ENCODE measurements at places on chromosomes 16 and 17. TPM values are rescaled to one million over a fixed set of nuclear protein-coding genes. Genes with fewer than 3 reads are reported as not detected.

Gene GAST
- not detected for total RNA-seq

Gene MYH8
- total RNA-seq, result not detected

Gene SLC7A6OS
- total RNA-seq, result 13.6 TPM

Gene SCGB1C2
- total RNA-seq, result not detected

Gene TBC1D3K
- total RNA-seq, result not detected

Gene SYCE1L
- total RNA-seq, result 0.66 TPM

Gene TEPSIN
- 15.9 TPM for total RNA-seq

Gene SEPTIN12
- not detected for total RNA-seq

DNA sequence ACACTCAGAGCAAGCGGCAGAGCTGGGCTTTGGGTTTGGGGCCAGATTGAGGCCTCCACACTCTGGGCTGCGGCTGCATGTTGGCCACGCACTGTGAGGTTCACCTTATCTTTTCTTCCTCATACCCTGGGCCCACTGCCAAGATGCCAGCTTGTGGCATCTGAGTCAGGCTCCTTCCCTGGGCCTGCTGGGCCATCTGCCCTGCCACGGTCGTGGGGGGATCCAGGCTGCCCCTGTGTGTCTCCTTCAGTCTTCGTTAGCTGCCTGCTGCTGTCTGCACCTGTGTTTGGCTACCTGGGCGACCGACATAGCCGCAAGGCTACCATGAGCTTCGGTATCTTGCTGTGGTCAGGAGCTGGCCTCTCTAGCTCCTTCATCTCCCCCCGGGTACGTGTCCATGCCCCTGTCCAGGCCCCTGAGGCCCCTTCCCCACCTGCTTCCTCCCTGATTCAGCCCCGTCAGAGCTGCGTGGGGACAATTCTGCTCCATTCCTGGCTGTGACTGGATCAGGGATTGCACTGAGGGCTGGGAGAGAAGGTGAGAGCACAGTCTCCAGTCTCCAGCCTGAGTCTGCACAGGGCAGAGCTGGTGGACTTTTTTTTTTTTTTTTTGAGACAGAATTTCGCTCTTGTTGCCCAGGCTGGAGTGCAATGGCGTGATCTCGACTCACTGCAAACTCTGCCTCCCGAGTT lies 11.2 kb downstream of the SPNS3 start:
- DNase-seq, result peak; percentile 80

DNA sequence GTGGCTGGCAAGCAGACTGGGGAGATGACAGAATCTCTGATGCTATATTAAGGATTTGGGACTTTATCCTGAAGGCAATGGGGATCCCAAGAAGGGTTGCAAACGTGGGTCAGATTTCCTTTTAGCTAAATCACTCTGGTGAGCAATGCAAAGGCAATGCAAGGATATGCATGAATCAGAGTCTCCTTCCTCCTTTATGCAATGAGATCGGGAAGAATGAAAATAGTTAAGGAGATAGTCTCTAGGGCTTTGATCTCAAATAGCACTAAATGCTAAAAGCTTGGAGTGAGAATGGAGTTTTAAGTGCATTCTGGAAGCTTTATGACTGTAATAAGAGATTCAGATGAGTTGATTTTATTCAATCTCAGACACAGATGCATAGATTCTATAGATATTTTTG lies 27.2 kb upstream of the SHISA9 start:
- no peak for DNase-seq

DNA sequence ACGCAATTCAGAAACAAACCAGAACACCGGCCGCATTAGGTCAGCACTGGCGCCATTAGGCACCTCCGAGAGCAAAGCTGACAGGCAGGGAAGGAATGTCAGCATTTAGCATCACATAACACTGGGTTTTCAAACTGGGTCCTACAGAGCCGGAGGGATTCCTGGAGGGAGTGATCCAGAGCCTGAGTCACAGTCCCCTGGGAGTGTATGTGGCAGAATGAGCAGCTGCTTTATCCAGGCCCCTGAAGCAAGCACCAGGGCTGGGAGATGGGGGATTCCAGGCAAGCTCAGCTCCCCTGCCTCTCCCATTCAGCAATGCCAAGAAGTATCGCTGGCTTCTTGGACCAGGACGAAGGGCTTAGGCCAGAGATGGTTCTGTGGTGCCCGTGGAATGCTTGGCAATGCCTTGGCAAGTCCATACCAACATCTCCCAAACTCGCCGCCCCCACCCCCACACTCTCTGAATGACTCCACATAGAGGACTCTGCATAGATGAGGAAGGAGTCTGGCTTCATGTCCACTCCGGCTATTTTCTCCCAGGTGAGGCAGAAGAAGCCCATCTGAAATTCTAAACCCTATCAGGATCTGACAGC lies 20.4 kb downstream of the GAS7 start:
- no peak for DNase-seq

DNA sequence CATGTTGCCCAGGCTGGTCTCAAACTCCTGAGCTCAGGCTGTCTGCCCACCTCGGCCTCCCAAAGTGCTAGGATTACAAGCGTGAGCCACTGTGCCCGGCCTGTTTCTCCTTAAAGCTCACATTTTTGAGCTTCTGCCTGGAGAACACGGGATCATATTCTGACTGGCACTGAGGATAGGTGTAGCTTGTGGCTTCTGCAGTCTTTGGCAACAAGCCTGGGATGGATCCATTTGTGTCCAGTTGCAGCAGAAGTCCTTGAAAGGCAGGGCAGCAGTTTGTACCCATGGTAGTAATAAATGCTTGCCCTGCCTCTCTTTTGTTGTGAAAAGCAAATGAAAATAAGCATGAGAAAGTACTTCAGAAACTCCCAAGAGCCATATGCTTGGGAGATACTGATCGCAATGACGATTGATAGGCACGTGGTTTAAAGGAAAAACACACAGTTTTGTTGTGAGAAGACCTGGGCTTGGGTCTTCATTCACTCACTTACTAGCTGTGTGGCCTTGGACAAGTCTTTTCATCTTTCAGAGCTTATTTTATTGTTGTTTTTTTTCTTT lies 3.1 kb upstream of the CORO7 start:
- DNase-seq, result no peak

GRCh38 chr17:79698146-79698846 lies 32.4 kb upstream of the ENPP7 start:
- no peak for DNase-seq

- DNase-seq, result no peak
These were observed 24.0 kb downstream of the PCTP start for GRCh38 chr17:55774846-55775271.

GRCh38 chr16:68902969-68903345 lies 59.6 kb downstream of the TANGO6 start:
- DNase-seq, result no peak

GRCh38 chr17:6305613-6306360 lies 129.1 kb downstream of the AIPL1 start:
- DNase-seq, result no peak

GRCh38 chr17:82611140-82612058 lies 36.8 kb downstream of the WDR45B start:
- no peak for DNase-seq

- DNase-seq, result no peak
These were observed 115.5 kb downstream of the PLCG2 start for GRCh38 chr16:81894592-81894991.

DNA sequence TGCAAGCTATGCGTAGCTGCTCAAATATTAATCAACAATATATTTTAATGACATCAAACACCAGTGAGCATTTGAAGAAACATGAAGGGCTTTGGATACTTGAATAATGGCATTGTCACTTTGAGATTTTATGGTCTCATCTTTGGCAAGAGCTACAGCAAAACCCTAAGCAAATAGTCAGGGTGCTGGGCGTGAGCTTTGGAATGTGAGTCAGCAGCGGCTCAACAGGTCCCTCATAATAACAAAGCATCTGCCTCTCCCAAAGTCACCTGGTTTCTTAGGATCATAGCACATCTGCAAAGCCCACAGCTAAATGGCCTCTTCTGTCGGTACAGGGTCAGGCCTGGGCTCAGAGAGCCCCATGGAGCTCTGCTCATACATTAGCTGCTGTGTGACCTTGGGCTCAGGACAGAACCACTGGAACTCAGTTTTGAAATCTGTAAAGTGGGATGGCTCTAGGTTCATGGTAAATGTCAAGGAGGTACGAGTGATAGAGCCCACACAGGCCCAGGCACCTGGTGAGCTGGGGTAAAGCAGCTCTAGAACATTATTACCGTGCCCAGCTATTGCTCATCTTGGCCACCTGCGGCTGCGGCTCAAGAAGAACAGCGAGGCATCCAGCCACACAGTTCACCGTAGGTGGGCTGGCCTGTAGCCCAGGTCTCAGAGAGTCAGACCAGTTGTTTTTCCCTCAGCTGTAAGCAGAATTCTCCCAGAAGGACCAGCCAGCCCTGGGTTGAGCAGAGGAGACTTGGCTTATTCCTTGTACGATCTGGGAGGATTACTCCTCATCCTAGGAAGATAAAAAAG lies 544.5 kb upstream of the CDH11 start:
- DNase-seq, result no peak

DNA sequence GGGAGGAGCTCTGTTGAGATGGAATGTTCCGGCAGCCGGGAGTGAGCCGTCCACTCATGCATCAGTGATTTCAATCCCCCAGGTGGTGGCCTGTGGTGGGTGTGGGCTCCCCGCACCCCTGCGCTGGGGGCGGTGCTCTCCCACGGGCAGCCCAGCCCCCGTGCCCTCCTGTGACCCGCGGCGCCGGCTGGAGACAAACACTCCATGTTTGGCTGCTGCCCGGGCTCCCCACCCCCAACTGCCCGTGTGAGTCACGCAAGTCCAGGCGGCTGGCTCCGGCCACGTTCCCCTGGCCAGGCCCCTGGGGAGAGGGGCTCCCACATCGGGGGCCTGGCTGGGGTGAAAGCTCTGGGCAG lies 29.4 kb downstream of the CACNA1H start:
- DNase-seq, result peak; percentile 65

DNA sequence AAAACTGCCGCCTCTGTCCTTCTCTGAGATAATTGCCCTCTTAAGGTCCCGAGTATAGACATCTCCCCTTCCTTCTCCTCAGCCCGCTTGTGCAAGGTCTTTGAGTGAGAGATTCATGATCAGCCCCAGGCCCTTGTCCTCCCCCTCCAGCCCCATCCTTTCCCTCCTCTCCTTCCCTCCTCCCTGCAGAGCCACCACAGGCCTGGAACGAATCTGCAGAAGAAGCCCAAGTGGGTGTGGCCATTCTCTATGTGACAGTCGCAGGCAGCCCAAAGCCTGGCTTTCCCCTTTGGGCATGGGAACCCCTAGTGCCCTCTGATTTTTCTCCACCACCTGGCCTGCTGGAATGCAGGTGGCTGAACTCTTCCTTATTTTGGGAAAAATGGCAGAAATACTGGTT lies 7.2 kb upstream of the NDRG4 start:
- DNase-seq, result no peak

- no peak for DNase-seq
These were observed 49.1 kb downstream of the STAT5A start for GRCh38 chr17:42337442-42337841.

GRCh38 chr16:6600167-6600566 lies 732.5 kb upstream of the RBFOX1 start:
- DNase-seq, result no peak

- DNase-seq, result no peak
These were observed 2.6 kb downstream of the MFSD11 start for GRCh38 chr17:76740329-76741118.

- no peak for DNase-seq
These were observed 4.4 kb downstream of the OR3A3 start for GRCh38 chr17:3415610-3416009.

GRCh38 chr17:78214706-78215061 lies 631 bp downstream of the BIRC5 start:
- no peak for DNase-seq

GRCh38 chr17:17041018-17041521 lies 1.2 kb upstream of the MPRIP start:
- no peak for DNase-seq

- DNase-seq, result peak; percentile 22
These were observed 9.0 kb upstream of the NGFR start for GRCh38 chr17:49486012-49486641.

DNA sequence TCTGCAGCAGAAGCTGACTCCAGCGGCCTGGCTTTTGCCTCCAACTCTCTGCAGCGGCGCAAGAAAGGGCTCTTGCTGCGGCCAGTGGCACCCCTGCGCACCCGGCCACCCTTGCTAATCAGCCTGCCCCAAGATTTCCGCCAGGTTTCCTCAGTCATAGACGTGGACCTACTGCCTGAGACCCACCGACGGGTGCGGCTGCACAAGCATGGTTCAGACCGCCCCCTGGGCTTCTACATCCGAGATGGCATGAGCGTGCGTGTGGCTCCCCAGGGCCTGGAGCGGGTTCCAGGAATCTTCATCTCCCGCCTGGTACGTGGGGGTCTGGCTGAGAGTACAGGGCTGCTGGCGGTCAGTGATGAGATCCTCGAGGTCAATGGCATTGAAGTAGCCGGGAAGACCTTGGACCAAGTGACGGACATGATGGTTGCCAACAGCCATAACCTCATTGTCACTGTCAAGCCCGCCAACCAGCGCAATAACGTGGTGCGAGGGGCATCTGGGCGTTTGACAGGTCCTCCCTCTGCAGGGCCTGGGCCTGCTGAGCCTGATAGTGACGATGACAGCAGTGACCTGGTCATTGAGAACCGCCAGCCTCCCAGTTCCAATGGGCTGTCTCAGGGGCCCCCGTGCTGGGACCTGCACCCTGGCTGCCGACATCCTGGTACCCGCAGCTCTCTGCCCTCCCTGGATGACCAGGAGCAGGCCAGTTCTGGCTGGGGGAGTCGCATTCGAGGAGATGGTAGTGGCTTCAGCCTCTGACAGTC lies 1.3 kb downstream of the PARD6A start:
- no peak for DNase-seq

GRCh38 chr17:66426397-66427033 lies 124.1 kb downstream of the PRKCA start:
- no peak for DNase-seq

DNA sequence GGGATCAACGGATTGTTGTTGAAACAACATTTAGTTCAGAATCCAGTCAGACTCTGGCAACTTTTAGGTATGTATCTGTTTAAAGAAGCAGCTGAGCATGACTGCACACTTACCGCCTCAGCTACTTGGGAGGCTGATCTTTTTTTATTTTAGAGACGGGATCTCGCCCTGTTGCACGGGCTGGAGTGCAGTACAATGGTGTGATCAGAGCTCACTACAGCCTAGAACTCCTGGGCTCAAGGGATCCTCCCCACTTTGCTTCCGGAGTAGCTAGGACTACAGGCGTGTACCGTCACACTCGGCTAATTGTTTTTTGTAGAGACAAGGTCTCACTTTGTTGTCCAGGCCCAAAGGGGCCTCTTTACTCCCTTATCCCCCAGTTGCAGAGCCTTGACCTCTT lies 2.3 kb downstream of the SPG7 start:
- DNase-seq, result no peak

- no peak for DNase-seq
These were observed 25.9 kb downstream of the MYH3 start for GRCh38 chr17:10631048-10631700.

DNA sequence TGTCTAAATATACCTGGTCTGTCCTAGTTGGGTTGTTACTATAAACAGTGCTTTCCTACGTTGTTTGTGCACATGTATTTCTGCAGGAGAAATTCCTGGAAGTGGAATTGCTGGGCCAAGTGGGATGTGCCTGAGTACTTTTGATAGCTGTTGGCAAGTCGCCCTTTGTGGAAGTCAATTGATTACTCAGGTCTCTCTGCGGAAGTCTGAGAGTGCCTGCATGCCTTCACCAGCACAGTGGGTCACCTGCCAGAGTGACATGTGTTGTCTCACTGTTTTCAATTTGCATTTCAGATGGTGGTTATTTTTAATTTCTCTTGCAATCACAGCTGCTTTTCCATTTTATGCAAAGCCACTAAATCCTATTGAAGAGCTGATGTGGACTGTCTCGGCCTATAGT lies 2.3 kb upstream of the MVD start:
- no peak for DNase-seq
